ENCODE measurements at places on chromosomes 5 and 9.

DNA sequence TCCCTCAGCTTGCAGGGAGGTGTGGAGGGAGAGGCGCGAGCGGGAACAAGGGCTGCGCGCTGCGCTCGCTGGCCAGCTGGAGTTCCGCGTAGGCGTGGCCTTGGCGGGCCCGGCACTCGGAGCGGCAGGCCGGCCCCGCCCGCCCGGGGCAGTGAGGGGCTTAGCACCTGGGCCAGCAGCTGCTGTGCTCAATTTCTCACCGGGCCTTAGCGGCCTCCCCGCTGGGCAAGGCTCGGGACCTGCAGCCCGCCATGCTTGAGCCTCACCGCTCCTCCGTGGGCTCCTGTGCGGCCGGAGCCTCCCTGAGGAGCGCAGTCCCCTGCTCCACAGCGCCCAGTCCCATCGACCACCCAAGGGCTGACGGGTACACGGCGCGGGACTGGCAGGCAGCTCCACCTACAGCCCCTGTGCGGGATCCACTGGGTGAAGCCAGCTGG lies 1516.4 kb downstream of the EFNA5 start:
- no peak for DNase-seq

GRCh38 chr9:134626571-134627416 lies 14.8 kb upstream of the COL5A1 start:
- no peak for DNase-seq

DNA sequence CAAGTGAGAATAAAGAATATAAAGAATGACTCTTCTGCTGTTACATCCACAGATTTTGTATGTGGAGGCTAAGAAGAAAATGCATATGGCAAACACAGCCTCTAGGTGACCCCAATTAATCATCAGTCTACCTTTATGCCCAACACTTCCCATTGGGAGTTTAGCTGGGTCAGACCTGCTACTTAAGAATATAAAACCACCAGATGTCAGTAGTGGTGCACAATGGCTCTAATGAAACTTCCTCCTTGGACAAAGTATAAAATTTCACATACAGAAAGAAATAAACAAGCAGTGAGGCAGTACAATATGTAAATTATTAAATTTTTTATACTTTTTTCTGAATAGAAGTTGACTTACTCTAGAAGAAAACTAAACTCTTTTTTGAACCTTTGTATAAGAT lies 539.9 kb downstream of the BRINP1 start:
- DNase-seq = no peak

DNA sequence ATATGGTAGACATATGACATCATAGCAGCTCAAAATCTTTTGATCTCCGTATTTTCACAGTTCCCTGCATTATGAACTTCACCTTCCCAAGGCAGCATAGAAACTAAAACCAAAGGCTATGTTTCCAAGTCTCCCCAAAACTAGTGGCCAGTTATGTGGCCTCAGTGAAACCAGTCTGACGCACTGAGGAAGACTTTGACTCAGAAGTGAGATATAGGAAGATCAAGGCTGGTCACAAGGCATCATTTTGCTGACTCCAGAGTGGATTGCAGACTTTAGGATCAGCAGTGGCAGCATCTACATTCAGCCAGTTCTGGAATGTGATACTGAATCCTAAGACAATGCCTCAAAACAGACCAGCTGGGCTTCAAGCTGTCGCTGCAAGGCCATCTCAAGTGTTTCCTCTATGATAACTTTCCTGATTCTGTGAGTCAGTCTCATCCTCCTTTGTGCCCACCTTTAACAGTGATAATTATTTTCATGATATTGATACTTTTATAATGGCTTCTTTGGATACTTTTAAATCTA lies 34.4 kb upstream of the ELL2 start:
- DNase-seq = no peak

GRCh38 chr9:26131886-26132285 lies 453.6 kb upstream of the TUSC1 start:
- DNase-seq = no peak

- DNase-seq = no peak
Observed at GRCh38 chr9:4574657-4575243, 84.5 kb downstream of the SLC1A1 start.

Data from activated T-cell treated with anti-CD3 and anti-CD28 coated beads, Interleukin-2, amount 50 U/mL, for 4 hours (primary cell).